ENCODE measurements at places on chromosomes 12 and 14. TPM values are rescaled to one million over a fixed set of nuclear protein-coding genes. Genes with fewer than 3 reads are reported as not detected.

Gene GARIN6
- total RNA-seq, result not detected

Gene TCL1B
- not detected for total RNA-seq

Gene KERA
- not detected for total RNA-seq

Gene CMKLR1
- 0.12 TPM for total RNA-seq

Gene SLC7A8
- 1.5 TPM for total RNA-seq
